ENCODE measurements at places on chromosomes 5 and 9.

GRCh38 chr5:62653001-62653863 is 74.6 kb downstream of the LRRC70 start:
- DNase-seq: no peak

GRCh38 chr5:154275566-154275965 is 85.0 kb downstream of the GALNT10 start:
- DNase-seq: no peak

- no peak for DNase-seq
Measured at GRCh38 chr5:10479154-10479721, 37.6 kb downstream of the ROPN1L start.

GRCh38 chr5:54799645-54800044 is 185.7 kb downstream of the ESM1 start:
- DNase-seq: no peak

DNA sequence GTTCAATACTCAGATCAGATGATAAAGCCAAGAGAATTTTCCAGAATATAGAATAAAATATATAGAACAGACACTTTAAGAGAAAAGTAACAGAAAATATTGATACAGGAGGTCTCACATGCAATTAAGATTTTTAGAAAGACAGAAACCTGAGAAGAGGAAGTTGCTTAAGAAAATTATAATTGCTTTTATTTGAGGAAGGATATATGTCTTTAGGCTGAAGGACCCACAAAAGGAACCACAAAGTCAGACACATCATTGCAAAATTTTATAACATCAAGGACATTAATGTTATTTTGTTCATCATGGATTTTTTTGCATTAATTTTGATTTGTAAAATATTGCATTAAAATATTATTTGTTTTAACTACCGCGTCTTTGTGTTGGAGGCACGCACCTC is 141.5 kb downstream of the FSTL4 start:
- DNase-seq: no peak

GRCh38 chr5:56328753-56329560 is 95.8 kb upstream of the ANKRD55 start:
- DNase-seq: no peak

DNA sequence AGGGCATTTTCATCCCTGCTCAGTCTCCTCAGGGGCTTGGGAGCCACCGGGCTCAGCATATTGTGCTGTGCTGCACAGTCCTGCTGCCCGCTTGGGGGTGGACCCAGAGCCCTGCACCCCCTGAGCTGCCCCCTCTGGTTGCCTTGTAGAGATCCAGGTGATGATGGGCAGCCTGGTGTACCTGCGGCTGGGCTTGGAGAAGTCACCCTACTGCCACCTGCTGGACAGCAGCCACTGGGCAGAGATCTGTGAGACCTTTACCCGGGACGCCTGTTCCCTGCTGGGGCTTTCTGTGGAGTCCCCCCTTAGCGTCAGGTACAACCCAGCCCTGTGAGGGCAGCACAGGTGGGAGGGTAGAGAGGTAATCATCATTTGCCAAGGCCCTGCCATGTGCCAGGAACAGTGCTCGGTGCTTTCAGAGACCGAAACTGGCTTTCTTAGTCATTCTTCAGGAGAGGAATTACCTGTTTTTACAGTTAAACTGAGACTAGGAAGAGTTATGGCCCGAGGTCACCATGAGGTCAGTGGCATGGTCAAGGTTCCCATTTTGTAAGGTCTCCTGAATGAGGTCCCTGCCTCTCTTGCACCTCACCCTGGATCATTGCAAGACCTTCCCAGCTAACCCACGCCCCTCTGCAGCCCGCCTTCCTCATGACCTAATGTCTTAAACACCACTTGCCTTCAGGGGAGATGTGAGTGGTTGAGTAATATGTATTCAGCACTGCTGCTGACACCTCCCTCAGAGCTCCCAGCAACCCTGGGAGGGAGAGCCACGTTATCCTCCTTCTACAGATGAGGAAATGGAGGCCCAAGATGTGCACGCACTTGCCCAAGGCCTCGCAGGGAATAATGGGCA is 7.5 kb downstream of the NHP2 start:
- DNase-seq: no peak

DNA sequence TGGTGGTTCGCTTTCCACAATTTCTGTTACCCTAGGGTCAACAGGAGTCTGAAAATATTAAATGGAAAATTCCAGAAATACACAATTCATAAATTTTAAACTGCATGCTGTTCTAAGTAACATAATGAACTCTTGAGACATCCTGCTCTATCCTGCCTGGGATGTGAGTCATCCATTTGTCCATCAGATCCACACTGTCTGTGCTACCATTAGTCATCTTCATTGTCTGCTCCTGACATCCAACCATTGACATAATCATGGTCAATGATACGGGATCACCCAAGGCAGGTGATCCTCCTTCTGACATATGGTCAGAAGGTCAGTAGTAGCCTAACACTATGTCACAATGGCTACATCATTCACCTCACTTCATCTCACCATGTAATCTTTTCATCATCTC is 276.7 kb upstream of the KIF2A start:
- DNase-seq: no peak

DNA sequence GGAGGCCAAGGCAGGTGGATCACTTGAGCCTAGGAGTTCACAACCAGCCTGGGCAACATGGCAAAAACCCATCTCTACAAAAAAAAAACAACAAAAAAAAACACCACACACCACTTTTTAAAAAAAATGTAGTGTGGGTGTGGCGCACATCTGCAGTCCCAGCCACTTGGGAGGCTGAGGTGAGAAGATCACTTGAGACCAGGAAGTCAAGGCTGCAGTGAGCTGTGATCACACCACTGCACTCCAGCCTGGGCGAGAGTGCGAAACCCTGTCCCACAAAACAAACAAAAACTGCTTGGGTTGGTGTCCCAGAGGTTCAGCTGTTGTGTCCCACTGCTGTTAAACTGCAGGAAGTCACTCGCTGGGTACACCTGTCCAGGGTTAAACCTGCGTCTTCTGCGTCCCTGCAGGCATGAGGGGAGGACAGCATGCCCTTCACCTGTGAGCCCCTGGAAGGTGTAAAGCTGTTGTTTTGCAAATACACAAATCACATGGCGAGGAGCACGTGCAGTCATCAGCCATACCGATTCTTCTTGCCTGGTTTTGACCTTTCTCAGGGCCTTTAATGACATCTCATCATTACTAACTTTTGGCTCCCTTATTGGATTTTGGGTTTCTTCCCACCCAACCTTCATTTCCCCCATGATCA is 29.3 kb upstream of the CLPTM1L start:
- no peak for DNase-seq

DNA sequence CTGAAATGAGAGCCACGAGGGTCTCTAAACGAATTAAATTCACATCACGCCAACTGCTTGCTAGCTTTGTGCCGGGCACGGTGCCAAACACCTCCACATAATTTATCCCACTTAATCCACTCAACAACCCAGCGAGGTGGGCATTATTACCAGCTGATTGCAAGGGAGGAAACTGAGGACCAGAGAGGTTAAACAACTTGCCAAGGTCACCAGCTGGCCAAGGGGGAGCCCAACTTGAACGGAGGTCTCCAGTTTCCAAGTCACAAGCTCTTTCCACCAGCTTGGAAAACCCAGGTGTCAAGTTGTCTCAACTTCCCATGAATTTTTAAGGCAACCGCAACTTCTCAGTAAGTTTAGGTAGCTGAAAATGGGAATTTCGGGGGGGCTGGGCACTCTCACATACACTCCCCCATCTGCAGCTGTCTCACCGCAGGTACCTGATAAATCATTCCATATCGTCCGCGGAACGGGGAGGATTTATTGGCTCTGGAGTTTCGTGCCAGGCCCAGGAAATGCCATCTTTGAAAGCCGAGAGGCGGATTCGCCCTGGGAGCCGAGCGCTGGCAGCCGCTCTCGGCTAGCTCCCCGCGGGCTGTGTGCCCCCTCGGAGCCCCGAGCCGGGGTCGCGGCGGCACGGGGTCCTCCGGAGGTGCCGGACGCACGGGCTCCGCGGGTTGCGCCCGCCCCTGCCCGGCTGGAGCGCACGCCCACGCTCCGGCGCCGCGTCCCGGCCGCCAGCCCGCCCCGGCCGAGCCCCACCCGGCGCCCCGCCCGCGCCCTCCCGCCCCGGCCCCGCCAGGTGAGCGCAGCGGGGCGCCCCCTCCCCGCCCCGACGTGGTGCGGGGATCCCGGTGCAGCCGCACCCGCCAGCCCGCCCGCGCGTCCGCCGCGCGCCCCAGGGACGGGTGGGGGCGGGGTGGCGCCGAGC is 617 bp downstream of the PTPN3 start:
- no peak for DNase-seq

- DNase-seq: no peak
Measured at GRCh38 chr5:4862500-4862899, 277.6 kb upstream of the ADAMTS16 start.

DNA sequence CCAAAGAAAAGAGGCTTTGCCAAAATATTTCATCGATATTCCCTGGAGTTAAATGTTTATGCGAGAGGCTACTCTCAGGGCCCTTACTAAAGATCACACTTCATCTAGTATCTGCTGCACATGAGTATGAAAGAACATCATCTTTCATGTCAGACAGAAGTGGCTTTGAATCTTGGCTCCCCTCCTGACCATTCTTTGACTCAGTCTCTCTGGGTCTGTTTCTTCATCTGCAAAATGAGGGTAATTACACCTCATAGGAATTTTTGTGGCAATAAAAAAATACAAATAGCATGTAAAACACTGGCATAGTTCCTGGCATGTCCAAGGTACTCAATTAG is 58.1 kb downstream of the SLIT3 start:
- no peak for DNase-seq

DNA sequence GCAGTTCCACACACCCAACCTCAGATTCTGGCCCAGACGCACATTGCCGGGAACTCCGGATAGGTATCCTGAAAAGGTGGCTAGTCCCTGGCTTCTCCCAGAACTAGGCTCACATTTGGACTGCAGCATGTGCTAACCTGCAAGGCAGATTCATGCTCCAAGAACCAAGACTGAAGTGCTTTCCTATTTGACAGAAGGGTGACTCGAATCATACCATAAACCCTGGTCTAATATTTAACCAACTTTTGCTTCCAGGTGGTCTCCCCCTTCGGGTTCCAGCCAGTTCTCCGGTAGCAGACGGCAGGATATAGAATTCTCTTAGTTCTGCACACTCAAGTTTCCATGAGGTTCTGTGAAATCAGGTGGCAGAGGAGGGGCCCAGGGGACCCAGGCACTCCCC is 7.6 kb downstream of the PTGES start:
- DNase-seq: no peak

DNA sequence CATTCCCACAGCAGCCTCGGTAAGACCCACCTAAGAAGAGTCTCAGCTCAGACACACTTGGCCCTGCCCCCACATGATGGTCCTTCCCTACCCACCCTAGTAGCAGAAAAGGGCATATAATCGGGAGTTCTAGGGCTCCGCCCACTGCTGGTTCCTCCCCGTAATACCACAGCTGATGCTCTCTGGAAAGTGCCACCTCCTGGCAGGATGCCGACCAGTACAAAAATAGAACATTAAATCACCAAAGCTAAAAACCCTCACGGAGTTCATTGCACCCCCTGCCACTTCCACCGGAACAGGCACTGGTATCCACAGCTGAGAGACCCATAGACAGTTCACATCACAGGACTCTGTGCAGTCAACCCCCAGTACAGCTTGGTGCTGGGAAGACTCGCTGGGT is 271.3 kb downstream of the KIAA0825 start:
- no peak for DNase-seq

- DNase-seq: no peak
Measured at GRCh38 chr5:145848854-145849253, 13.7 kb upstream of the PRELID2 start.

- DNase-seq: no peak
Measured at GRCh38 chr9:86368871-86369521, 14.8 kb upstream of the TUT7 start.

DNA sequence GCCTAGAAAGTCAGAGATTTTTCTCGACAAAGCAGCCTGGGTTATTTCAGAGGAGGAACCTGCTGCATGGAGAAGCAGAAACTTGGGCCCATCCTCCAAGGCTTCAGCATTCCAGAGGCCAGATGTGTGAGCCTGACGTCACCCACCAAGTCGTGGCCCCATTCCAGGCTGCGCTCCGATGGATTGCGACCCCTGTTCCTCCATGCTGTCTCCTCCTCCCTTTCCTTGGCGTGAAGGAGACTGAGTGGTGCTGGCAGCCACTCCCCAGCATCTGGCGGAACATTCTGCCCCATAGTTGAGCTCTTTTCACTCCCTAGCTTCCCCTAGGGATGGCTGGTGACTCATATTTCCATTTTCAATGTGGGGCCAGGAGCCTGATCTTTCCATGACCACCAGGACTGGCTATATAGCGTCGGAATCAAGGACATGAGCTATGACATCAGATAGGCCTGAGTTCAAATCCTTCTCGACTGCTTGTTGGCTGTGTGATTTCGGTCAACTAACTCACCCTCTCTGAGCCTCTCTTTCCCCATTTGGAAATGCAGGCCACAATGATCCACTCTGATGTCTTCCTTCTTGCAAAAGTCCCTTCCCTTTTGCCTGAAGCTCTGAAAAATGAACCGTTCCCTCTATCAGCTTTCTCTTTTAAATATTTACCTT is 24.5 kb upstream of the DUSP1 start:
- no peak for DNase-seq

GRCh38 chr5:103402851-103403250 is 144.3 kb downstream of the MACIR start:
- no peak for DNase-seq

DNA sequence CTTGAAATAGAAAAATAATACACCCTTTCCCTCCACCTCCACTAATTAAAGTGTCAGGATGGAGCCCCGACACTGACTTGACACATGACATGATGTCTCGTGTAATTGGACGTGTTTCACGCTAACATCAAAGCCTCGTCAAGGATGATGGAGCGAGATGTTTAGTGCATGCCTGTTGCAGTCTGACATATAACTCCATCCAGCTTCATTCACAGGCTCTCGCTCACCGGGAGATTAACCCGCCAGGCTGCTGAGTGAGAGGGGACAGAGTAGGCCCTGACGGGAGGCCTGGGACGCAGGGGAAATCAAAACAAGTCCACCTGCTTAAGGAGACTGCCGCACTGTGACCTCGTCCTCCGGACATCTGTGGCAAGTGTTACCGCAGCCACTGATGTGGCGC is 263.5 kb downstream of the SLIT3 start:
- DNase-seq: no peak
